Effector memory CD4-positive, alpha-beta T cell (primary cell): ENCODE measurements at places on chromosomes 6 and 20.

GRCh38 chr20:24739746-24740145 lies 209.3 kb upstream of the CST7 start:
- no peak for DNase-seq

DNA sequence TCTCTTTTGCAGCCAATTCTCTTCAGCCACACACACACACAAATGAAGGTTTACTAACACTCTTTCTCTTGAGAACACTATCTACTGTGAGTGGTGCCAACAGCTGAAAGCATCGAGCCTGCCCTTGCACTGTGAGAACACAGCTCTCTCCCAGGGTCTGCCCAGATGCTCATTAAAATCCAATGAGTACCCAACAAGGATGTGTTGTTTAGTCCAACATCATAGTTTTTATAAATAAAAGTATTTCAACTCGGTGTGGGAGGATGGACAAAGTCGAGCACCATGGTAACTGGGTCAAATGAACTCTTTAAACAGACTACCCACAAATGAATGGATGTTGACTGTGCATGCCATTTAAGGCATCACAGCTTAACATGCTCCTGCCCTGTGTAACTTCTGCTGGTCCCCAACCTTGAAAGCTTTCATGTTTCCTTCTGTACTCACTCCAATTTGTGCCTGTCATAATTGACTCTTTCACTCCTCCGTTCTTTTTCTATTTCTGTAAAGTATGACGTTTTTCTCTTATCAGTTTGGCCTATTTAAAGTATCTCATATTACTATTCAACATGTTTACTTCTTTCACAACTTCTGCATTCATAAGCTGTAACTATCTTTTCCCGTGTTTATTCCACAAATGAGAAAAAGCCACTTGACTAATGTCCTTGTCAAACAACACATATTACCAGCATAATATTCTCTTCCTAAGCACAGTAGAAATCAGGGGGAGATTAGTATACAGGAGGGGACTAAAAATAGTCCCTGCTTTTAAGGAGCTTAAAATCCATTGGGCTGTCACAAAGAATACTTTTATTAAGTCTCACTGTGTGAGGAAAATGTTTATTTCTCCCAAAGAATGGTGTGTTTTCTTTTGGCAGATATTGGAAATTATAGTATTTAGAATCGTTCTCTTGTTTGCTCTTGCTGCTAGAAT lies 215.4 kb downstream of the RFPL4B start:
- no peak for DNase-seq

DNA sequence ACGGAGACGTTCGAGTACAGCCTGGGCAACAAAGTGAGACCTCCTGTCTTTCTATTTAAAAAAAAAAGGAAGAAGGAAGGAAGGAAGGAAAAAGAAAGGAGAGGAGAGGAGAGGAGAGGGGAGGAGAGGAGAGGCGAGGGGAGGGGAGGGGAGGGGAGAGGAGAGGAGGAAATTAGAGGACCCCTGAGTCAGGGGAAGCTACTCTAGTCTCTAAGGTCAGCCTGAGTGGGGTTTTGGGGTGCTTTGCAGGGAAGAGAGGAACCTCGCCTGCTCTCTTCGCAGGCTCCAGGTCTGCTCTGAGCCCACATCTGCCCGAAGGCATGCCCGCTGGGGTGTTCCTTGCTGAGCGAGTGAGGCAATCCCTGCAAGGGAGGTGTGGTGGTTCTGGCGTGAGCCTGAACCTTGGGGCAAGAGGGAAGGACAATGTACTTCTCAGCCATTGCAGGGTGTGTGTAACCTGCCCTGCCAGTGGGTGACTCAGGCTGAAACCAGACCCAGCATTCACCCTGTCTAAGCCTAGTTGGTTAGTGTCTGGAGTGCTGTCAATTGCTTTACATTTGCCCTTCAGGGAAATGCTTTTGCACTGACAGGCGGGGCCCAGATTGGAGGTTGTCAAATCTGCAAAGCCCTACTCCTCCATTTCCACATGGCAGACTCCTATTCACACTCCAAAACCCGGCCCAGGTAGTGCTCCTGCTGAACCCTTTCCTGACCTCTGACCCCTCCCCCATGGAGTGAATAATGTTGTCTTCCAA lies 15.3 kb upstream of the MMP9 start:
- no peak for DNase-seq

- no peak for DNase-seq
Observed at GRCh38 chr6:135115834-135116233, 61.2 kb upstream of the HBS1L start.

- no peak for DNase-seq
Observed at GRCh38 chr6:83852528-83853177, 507 bp upstream of the RIPPLY2 start.

- no peak for DNase-seq
Observed at GRCh38 chr6:130822736-130823135, 4.5 kb upstream of the SMLR1 start.

- DNase-seq, result no peak
Observed at GRCh38 chr6:132115714-132116366, 164.7 kb upstream of the CCN2 start.

GRCh38 chr6:154785075-154785474 lies 51.9 kb downstream of the SCAF8 start:
- no peak for DNase-seq

- DNase-seq, result no peak
Observed at GRCh38 chr6:37020381-37020780, 14.9 kb downstream of the FGD2 start.
